ENCODE measurements at places on chromosomes 13 and 19.

DNA sequence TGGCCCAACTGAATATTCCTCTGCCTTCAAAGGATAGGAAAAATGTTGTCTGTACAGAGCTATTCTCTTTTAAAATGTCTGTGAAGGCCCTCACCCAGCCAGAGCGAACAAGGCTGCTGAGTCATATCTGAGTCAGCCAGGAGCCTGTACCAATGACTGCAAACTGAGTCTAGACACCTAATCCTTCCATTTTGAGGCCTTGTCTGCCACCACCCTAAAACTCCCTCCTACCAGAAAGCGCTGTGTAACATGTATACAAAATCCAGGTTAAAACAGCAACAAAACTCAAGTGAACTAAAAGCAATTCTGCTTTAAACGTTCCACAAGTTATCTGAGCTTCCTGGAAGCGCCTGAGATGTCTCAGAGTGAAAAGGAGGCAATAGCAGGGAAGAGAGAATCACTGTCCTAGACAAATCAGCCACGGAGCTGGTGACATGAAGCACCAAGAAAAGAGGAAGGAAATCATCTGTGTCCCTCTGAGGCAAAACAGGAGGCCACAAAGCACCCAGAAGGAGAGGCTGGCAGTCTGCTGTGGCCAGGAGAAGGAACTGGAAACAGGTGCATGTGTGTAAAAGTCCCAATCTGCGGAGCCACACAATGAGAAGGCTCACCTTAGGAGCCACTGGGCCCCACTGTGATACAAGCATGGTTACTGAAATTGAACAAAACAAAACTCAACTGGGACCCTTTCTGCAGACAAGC is 10.2 kb downstream of the DHRS12 start:
- peak; percentile 57 for DNase-seq

- DNase-seq = no peak
These were observed 124.7 kb downstream of the GPC5 start for GRCh38 chr13:91523116-91523515.

GRCh38 chr19:10112895-10113591 is 1.6 kb downstream of the P2RY11 start:
- DNase-seq = peak; percentile 69

- DNase-seq = no peak
These were observed 39.9 kb downstream of the MTMR6 start for GRCh38 chr13:25247360-25247759.

GRCh38 chr19:4067396-4068046 is 822 bp upstream of the ZBTB7A start:
- DNase-seq = no peak

DNA sequence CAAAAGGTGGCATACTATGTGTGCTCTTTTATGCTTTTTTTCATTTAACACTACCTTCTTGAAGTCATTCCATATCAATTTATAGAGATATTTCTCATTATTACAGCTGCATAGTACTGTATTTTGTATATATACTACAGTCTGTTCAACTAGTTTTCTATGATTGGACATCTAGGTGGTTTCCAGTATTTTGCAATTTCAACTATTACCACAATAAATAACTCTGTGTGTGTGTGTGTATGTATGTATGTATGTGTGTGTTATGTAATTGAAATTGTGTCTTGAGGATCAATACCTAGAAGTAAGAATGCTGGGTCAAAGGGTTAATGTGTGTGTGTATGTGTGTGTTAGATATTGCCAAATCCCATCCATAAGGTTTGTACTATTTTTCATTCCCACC is 7.0 kb downstream of the LPAR6 start:
- no peak for DNase-seq

DNA sequence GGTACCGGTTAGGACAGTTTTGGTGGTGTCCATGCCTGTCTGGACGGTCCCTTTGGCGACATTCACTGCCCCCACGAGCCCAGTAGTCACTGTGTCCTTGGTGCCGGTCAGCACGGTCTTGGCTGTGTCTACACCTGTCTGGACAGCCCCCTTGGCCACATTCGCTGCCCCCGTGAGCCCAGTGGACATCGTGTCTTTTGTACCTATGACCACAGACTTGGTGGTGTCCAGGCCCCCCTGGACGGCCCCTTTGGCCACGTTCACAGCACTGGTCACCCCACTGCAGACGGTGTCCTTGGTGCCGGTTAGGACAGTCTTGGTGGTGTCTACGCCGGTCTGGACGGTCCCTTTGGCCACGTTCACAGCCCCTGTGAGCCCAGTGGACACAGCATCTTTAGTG is 6.2 kb downstream of the PLIN4 start:
- no peak for DNase-seq

- no peak for DNase-seq
These were observed 20.0 kb downstream of the SBNO2 start for GRCh38 chr19:1153891-1154730.

DNA sequence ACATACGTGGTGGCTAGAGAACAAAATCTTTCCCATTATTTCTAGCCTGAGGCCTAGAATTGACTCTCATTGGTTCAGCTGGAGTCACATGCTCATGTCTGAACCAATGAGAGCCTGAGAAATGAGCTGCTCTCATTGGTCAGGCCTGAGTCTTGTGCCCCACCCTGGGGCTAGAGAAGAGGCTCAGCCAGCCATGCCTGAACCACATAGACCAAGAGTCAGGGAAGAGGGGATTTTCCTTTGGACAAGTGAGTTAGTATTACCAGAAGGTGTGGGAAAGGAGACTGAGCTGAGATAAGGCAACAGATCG is 6.9 kb downstream of the FXYD5 start:
- no peak for DNase-seq

DNA sequence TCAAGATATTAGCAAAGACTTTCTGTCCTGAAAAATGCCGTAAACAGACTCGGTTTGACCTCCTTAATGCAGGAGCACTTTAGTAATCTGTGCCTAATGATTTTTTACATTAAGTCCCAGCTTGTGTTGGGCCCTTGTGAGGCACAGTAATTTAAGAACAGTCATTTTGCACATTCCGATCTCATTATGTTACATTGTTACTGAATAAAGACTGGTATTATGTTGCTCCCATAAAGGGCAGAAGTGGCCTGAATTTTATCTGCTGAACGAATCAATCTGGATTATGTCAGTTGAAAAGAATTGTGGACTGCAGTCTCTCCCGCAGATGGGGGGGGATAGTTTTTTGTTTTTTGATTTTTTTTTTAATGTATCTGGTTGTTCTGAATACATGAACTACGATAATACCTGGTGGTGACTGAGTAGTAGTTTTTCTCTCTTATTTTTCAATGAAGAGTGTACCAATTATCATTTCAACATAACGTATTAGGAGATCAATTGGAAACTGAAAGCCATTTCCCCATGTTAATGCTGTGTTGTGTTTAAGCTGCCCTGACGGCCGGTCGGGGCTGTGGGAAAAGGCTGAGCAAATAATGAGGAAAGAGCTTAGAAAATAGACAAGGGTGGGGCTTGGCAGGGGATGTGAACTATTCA is 290.2 kb downstream of the ZNF536 start:
- DNase-seq = no peak

DNA sequence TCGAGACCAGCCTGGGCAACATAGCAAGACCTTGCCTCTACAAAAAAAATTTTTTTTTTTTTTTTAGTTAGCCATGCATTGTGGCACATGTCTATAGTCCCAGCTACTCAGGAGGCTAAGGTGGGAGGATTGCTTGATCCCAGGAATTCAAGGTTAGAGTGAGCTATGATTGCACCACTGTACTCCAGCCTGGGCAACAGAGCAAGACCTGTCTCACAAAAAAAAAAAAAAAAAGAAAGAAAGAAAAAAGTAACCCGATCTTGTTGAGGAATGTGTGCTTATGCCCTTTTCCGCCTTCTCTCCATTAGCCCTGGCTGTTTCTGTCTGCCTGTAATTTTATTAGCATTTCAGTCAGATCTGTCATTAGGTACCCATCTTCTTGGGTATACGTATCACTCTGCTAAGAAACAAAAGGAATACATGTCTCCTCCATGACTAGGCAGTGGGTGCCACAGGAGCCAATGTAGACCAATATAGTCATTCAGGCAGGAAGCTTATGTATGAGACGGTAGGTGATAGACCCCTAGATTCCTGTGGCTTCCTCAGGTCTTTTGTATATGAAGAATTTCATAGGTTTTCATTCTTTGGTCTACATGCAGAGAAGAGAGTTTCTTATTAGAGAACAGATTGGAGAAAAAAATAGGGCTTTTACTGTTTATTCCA is 59.6 kb upstream of the NPAS1 start:
- no peak for DNase-seq

DNA sequence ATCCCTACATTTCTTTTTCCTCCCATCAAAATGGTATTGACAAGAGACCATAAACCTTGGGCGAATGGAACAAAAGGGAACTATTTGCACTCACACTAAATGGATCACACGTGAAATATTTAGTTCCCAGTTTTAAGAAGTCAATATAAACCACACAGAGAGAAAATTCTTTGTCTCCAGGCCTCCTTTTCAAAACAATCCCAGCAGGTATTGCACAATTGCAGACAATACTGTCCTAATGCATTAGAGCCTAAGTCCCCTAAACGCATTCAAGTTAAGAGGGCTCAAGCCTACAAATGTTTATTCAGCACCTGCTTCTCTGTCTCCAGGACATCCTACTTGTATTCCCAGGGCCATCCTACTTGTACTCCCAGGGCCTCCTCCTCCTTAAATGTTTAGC is 1.3 kb upstream of the B3GLCT start:
- no peak for DNase-seq

GRCh38 chr13:67023130-67023876 is 206.8 kb downstream of the PCDH9 start:
- DNase-seq = no peak

DNA sequence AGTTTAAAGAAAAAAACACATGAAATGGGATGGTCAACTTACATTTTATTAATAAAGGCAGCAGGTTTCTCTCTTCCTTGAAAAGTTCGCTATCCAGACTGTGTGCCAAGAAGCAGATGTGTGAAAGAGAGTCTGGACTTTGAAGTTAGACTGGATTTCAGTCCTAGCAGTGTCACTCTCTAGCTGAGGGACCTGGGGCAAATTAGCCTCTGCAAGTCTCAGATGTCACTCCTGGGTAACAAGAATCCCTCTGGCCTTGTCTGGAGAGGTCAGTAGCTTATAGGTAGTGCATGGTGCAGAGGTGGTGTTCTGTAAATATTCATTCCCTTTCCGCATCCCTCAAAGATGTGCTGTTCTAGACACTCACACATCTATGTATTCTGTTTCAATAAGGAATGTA is 187.6 kb upstream of the RNF113B start:
- no peak for DNase-seq

GRCh38 chr13:24618011-24618955 is 61.9 kb upstream of the ATP12A start:
- DNase-seq = peak; percentile 74

DNA sequence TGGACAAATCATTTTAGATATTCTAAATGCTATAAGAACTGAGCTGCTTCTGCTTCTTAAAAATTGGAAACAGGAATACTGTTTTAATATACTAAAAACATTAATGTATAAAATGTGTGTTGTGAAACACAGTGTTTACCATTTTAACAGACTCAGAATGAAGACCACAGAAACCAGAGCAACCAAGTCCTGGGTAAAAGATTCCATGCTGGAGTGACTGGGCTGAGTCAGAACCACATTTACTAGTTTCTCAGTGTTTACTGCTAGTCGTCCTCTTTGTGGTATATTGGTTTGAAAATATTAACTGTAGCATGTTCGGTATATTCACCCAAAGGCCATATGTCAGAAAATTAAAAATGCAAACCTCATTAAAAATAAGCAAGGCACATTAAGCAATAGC is 31.9 kb downstream of the ANKRD10 start:
- no peak for DNase-seq

- DNase-seq = no peak
These were observed 372 bp upstream of the ZNF699 start for GRCh38 chr19:9309974-9310446.

GRCh38 chr13:52104624-52105023 is 24.2 kb downstream of the NEK5 start:
- no peak for DNase-seq

DNA sequence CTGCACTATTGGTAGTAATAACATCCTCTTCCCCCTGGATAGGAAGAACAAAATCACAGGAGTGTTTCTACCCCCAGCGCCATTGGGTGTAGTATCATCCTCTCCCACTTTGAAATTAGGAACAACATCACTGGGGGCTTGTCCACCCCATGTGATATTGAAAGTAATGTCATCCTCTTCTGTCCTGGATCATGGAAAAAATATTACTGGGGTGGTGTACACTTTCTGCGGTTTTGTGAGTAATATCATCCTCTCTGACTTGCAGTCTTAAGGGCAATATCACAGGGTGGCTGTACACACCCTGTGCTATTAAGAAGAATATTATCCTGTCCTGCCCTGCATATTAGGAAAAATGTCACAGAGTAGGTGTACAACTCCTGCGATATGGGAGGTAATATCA is 4.9 kb upstream of the RGCC start:
- DNase-seq = no peak

DNA sequence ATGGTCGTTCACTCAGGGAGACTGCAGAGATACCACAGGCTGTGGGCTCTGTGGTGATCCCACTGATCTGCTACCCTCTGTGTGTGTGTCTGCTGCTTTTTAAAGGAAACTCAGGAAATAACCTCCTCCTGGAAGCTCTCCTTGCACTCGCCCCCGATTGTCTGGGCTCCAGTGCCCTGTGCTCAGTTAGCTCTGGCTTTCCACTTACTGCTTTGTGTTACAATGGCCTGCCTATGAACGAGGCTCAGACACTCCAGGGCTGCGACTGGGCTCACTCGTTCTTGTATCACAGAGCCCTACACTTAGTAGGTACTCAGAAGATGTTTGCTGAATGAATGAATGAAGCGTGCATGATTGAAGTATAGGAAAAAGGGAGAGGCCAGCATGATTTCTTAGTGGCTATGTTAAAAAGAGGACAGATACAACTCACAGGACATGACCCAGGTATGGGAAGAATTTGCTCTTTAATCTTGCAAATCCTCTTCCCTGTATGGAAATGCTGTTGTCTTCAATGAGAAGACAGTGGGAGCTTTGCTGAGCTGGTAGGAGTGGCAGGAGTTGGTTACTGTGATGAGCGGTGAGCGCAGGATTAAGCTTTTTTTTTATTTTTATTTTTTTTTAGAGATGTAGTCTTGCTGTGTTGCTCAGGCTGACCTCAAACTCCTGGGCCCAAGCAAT is 26.4 kb downstream of the B3GLCT start:
- DNase-seq = no peak

DNA sequence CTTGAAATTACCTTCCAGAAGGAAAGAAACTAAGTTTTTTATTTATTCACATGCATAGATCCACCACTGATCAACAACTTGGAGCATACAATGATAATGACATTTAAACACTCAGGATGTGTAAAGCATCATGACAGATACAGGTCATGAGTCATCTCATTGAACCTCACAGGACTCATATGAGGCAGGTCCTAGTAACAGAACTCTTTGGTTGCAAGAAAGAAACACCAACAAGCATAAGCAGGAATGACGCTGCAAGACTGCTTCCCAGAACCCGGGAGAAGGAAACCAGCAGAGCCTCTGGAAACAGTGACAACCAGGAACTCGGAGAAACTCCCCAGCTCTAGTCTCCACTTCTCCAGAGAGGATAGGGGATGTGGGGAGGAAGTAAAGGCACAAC is 60.8 kb upstream of the IPO5 start:
- no peak for DNase-seq

Measured in CD4-positive, alpha-beta T cell treated with Interferon gamma for 1 hour (primary cell).